ENCODE measurements at places on chromosomes 4 and X.

- DNase-seq, result no peak
Measured at GRCh38 chrX:107861056-107861455, 35.4 kb downstream of the MID2 start.

DNA sequence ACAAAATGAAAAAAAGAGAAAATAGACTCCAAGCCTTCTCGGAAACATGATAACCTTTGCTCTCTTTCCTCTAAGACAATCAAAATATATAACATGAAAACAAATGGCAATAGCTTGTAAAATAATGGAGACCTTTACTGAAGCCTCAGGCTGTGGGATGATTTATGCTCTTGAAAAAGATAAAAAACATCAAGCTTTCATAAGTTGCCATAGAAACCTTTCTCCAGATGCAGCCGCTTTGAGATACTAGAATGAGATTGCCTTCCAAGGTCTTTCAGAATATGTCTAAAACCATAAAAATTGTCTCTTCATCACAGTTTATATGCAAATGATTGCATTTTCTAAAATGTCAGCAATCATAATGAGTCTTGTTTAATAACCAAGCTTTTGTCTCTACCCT lies 31.6 kb downstream of the MAOB start:
- no peak for DNase-seq

DNA sequence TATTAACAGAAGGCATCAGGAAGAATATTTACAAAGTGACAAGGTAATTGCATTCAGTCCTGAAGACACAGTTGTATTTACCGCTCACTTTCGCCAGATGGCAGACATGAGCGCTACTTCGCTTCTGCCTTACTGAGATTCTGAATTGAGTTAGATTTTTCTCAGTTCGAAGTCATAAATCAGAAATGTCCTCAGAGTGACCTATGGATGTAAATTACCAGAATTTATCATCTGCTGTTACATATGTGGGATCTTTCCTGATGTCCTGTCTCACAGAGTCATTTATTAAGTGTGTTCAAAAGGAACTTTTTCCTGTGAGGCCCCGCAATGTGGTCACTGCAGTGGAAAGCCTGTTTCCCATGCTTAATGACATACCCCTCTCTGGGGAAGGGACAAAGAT lies 97.3 kb upstream of the DCLK2 start:
- DNase-seq, result peak; percentile 64

DNA sequence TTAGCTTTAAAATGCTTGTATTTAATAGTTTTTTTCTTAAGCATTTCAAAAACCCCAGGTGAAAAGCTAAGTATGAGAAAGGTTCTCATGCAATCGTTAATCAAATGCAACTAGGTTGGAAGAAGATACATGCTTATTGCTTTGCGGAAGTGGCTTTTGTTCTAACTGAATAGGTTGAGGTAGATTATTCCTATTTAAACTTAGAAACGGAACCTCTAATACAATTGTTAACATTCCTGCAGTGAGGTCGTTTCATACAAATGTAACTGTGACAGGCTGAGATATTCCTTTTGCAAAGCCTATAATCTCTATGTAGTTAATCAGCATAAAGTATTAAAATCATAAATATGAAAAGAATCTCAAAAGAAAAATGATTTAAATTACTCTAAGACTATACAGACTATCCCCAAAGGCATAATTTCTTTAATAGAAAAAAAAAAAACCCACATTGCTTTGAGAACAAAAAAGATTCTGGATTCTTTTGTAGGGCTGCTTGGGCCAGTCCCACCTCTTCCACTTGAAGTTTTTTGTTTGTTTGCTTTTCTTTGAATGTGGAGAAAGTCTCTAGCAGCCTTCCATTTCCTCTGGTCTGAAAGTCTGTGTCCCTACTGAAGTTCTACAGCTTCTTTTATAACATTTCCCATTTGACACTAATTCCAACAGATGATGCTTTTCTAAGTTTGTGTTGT lies 25.6 kb upstream of the SORBS2 start:
- no peak for DNase-seq

GRCh38 chr4:138259824-138260223 lies 17.7 kb upstream of the SLC7A11 start:
- no peak for DNase-seq
